ENCODE measurements at places on chromosomes 5 and 9.

GRCh38 chr9:108099854-108100253 lies 610.3 kb upstream of the KLF4 start:
- DNase-seq, result no peak

GRCh38 chr5:43854697-43855292 lies 251.8 kb downstream of the NNT start:
- peak; percentile 33 for DNase-seq

- no peak for DNase-seq
Measured at GRCh38 chr9:125649315-125649714, 57.7 kb downstream of the MAPKAP1 start.

DNA sequence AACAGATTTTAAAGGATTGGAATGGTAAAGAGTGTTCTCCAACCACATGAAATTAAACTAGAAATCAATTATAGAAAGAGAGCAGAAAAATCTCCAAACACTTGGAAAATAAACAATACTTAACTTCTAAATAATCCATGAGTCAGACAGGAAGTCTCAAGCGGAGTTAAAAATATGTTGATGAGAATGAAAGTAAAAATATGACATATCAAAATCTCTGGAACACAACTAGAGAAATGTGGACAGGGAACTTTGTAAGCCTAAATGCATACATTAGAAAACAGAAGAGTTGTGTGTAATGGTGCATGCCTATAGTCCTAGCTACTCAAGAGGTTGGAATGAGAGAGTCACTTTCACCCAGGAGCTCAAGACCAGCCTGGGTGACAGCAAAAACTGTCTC lies 47.9 kb upstream of the ZNF618 start:
- DNase-seq, result no peak

- DNase-seq, result no peak
Measured at GRCh38 chr9:134048582-134048968, 19.3 kb downstream of the BRD3 start.

DNA sequence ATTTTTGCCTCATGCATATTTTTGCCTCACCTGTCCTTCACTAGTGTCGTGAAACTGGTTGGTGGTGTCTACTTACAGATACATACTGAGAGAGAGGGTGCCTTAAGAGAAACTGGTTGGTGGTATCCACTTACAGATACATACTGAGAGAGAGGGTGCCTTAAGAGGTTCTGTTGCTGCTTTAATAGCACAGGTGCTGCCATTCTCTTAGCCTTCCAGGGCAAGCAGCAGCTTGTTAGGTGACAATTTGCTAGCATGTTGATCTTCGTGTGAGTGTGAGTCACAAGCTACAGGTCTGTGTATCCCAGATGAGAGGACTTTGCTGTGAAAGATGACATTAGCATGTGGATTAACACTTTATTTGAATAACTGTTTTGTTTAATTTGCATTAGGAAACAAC lies 1.4 kb downstream of the PTTG1 start:
- DNase-seq, result no peak

- no peak for DNase-seq
Measured at GRCh38 chr5:84057211-84057610, 327.5 kb downstream of the EDIL3 start.

- DNase-seq, result peak; percentile 12
Measured at GRCh38 chr5:36397901-36398536, 96.3 kb upstream of the RANBP3L start.

GRCh38 chr9:125691869-125692268 lies 15.1 kb downstream of the MAPKAP1 start:
- DNase-seq, result no peak

GRCh38 chr5:168978015-168978414 lies 322.9 kb downstream of the SLIT3 start:
- no peak for DNase-seq

GRCh38 chr5:58849921-58850667 lies 267.2 kb downstream of the RAB3C start:
- peak; percentile 17 for DNase-seq

- DNase-seq, result no peak
Measured at GRCh38 chr5:170154297-170154696, 48.6 kb downstream of the FOXI1 start.

GRCh38 chr5:66538531-66538930 lies 57.7 kb upstream of the MAST4 start:
- DNase-seq, result no peak

- DNase-seq, result no peak
Measured at GRCh38 chr5:147483961-147484707, 25.7 kb downstream of the DPYSL3 start.

DNA sequence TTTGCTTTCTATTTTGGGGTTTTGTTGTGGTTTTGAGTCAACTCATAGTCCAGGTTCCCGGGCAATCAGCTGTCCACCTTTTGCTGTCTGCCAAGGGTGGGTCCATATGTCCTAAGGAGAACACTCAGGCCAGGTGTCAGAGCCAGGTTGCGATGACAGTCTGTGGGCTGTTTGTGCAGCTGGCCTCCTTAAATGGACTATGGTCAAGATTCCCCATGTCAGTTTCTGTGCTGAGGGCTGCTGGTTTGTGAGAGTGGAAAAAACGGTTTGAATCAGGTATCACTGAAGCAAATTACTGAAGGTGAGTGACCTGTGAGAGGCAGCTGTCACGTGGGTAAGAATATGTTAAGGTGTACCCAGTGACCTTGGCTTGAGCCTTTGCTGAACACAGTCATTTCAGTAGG lies 33.0 kb downstream of the SNX30 start:
- DNase-seq, result no peak

GRCh38 chr5:23528677-23529076 lies 21.3 kb downstream of the PRDM9 start:
- DNase-seq, result no peak
